ENCODE measurements at places on chromosomes 11 and 22.

DNA sequence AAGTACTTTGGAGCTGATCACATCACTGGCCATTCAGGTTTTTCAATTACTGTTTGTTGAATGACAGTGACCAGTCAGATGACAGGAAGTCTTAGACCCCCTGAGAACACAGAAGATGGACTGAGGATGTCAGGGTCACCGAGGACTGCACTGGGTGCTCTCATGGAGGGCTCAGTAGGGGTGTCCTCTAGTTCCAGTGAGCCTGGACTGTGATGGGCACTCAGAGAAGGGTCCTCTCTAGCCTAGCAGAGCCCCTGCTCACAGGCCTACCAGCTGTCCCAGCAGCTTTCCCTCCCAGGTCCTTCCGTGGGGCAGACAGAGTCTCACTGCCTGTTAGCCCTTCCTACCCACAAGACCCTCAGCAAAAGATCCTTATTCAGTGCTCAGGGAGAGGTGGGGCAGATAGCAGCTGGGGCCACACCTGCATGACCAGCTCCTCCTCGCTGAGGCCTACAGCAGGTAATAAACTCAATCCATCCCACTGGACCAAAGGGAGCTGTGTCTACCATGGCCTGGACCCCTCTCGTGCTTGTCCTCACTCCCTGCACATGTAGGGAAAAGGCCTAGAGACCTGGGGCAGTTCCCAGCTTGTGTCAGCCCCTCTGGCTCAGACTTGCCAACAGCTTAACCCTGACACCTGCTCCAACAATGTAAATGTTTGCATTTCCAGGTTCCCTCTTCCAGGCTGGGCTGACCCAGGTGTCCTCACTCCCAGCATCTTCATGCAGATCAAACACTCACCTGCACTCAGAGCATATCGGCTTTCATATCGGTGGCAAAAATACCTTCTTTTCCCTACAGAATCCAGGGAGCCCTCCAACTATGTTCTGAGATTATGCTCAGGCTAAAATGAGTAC is 25.2 kb upstream of the VPREB1 start:
- DNase-seq: no peak

DNA sequence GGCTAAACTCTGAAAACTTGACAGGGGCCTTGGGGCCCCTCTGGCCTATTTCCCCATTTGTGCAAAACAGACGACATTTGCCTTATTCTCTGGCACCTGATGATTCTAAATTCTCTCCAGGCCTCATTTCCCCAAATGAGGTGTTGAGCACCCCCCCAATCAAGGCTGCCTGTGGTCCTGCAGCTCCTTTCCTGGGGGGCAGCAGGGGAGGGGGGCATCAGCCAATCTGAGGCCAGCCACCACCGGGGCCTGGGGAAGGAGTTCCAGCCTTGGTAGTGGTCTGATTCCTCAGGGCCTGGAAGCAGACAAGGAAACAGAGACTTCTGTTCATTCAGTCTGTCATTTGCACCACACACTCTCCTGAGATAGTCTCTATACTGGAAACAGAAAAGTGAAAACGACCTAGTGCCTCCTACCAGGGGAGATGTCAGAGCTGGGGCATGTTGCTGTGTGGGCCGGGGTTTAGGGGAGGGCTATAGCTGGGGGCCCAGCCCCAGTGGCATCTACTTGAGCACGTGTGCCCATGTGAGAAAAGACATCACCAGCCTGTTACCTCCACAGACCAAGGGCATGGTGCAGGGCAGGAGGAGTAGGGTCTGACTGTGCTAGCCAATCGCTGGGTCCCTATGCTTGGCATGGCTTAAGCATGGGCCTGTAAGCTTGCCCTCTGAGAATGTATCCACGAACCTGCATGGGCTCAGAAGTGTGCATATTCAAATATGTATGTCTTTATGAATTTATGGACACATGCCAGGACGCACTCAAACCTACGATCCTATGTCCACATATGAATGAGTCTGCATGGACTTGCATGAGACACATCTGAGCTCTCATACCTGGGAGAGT is 1.8 kb upstream of the TPBGL start:
- no peak for DNase-seq

- DNase-seq: no peak
Observed at GRCh38 chr11:69350040-69350439, 56.1 kb downstream of the MYEOV start.

GRCh38 chr11:130473795-130474377 is 25.4 kb downstream of the ADAMTS15 start:
- DNase-seq: no peak

DNA sequence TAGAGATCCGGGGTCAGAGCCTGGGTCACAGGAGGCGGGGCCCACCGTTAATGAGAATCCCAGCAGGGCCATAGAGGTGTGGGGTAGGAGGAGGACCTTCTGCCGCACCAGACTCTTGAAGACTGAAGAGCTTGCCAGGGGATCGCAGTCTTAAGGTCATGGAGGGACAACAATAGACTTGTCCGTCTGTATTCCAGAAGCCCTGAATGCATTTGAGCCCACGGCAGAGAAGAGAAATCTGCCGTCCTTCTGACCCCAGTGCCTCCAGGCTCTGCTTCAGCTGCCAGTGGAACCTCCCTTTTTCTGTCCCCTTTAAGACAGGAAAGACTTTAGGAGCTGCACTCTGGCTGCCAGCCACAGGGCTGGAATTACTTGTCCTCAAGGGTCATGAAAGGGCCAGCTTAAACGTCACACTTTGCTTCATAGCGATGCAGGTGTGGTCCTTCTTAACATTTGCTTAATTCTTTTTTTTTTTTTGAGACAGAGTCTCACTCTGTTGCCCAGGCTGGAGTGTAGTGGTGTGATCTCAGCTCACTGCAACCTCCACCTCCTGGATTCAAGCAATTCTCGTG is 15.5 kb upstream of the ST3GAL4 start:
- no peak for DNase-seq

- DNase-seq: no peak
Observed at GRCh38 chr11:128696941-128697340, 3.1 kb downstream of the FLI1 start.

GRCh38 chr22:25942856-25943411 is 200.9 kb downstream of the MYO18B start:
- no peak for DNase-seq

DNA sequence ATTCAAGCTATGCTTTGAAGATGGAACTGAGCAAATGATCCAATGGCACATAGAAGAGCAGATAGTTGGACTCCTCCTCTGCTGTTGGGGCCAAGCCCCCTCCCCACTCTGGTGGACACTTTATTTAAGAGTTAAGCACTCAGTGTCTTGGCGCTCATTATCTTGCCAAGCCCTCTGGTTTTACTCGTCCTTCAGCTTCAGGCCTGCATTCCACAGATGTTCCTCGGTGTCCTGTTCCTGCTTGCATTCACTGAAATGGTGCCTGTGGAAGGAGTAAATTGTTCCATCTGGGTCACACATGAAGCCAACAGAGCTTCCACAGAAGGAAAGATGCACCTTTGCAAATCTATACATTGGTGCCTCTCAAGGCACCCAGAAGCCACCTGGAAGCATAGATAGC is 26.1 kb downstream of the MAML2 start:
- DNase-seq: no peak

DNA sequence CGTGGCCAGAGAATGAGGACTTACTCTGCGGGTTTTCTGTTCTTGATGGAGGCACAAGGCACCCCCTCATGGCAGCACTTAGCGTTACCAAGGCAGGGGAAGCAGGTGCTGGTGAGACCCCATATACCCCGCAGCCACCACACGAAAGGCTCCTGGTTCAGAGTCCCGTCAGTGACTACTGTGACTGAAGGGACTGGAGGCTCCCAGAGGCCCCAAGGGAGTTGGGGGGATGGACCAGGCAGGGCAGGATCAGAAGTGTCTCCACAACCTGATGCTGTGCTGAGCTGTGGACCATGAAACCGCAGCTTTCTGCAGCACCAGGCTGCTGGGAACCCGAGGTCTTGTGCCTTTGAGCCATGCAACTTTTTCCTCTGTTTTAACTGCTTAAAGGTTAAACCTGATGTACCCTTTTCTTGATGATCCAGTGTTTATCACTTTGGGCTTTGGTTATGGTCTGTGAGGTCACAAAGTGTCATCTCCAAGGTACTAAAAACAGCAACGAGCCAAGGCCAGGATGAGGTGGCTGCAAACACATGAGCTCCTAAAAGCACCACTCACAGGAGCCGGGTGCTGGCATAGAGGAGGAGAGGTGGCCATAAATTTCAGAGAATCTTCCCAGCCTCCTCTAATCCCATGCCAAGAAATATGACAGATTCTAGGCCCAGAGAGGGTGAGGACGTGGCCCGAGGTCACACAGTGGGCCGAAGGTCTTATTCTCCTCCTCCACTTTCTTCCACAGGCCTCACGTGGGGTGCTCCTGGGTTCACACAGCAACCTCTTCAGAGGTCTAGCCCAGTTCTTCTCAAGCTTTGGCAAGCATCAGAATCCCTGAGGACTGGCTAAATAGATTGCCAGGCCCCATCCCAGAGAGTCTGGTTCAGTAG is 4.2 kb upstream of the LRRC32 start:
- no peak for DNase-seq

DNA sequence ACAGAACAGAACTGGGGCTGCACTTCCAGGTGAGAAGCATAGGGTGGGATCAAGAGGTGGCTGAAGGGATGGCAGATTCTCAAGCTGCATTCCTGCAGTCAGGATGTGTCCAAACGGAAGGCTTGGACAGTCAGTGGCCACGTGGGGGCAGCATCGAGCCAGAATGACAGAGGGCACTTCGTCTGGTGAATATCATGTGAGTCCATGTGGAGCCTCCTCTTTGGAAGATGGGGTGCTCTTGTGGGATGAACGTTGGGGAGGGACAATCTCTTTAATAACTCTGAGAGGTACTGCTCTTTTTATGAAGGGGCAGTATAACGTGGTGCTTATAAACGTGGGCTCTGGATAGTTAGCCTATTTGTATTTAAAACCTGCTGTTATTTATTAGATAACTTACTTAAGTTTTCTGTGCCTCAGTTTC is 154.9 kb upstream of the NAV2 start:
- DNase-seq: peak; percentile 33

DNA sequence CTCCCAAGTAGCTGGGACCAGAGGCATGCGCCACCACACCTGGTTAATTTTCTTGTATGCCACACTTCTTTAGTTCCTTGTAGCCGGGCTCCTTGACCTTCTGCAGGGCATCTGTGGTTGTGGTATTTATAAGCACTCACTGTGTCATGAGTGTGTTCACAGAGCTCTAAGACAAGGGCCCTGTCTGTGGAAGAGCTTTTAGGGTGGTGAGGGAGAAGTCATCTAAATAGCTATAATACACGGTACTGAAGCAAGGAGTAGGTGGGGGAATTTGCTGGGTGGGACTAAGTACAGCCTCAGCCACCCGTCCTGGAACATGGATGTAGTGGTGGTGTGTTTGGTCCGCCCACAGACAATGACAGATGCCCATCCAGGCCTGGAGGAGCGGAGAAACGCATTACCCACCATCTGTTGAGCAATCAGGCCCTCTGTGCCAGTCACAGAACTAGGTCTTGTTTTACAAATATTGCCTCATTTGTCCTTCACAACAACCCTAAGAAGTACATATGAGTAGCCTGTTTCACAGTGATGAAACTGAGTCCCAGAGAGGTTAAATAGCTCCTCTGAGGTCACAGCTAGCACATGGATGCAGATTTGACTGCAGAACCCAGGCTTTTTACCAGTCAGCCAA is 10.1 kb downstream of the ACO2 start:
- DNase-seq: no peak

GRCh38 chr11:117664897-117665296 is 132.1 kb downstream of the DSCAML1 start:
- no peak for DNase-seq

DNA sequence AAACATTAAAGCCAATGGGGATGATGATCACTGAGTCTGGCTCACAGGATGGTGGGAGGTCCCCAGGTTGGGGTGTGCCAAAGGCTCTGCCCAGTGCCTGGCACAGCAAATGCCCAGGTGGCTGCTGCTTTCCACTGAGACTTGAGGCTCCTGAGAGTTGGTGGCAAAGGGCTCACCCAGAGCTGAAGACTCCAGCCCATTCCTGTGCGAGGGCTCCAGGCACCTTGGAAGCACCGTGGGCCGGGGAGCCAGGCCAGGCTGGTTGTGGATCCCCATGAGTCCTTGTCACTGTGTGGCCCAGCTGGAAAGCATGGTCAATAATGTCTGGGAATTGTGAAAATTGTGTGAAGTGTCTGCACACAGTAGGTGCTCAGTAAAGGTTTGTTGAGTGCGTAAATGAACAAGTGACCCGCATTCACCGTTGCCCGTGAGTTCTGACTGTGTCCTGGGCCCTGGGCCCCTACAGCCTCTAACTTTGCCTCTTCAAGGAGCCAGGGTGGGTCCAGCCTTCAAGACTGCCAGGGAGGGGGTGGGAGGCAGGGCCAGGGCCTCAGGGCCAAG is 2.8 kb upstream of the UNC93B1 start:
- no peak for DNase-seq

DNA sequence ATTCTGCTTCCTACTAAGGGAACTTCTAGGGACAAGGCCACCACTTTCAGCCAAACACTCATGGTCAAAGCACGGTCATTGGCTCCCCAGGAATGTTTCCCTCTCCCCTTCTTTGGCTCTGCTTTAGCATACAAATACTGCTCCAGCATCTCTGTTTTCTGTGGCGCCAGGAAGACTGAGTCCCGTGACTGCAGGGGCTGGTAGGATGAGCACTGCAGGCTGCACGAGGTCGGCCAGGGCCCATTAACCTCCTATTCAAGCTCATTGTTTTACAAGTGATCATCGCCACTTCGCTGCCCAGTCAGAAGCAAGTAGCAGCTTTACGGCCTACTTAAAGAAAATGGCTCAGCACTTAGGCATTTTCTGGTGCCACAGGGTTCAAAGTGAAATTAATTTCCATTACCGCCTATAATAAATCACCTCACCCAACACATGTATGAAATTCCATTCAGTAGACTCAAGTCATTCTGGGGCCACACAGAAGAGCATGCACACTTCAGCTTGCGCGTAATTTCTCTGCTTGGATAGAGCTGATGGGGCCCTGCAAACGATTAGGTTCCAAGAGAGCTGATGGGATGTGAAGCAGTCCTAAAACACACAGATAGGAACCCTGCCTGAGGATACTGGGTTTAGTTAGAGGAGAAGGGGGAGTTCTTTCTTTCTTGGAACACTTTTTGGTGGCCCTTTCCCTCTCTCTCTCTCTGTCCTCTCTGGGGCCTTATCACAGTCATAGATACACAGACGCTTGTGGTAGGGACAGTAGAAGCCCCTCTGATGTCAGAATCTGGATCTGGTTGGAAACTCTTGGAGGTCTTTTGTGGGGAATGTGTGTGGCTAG is 173.7 kb downstream of the KIF18A start:
- no peak for DNase-seq

- no peak for DNase-seq
Observed at GRCh38 chr11:72225411-72225951, 914 bp downstream of the INPPL1 start.

GRCh38 chr11:3836903-3837302 is 3.9 kb downstream of the RHOG start:
- no peak for DNase-seq

- no peak for DNase-seq
Observed at GRCh38 chr11:134751766-134752165, 339.7 kb upstream of the B3GAT1 start.

- DNase-seq: no peak
Observed at GRCh38 chr11:129969920-129970319, 32.7 kb downstream of the PRDM10 start.

GRCh38 chr22:21760640-21761039 is 25.0 kb upstream of the YPEL1 start:
- no peak for DNase-seq

Data from activated CD4-positive, alpha-beta T cell treated with anti-CD3 and anti-CD28 coated beads, Interleukin-2, amount 50 U/mL, for 24 hours (primary cell).